ENCODE measurements at places on chromosomes 5 and 9.
A peak's percentile ranks its signal among the peaks of the same experiment; 100 is the strongest.

GRCh38 chr9:101727612-101728524 is 10.6 kb downstream of the GRIN3A start:
- peak; percentile 31 for DNase-seq

- peak; percentile 79 for DNase-seq
These were observed 16.9 kb downstream of the IL5 start for GRCh38 chr5:132526290-132526973.

DNA sequence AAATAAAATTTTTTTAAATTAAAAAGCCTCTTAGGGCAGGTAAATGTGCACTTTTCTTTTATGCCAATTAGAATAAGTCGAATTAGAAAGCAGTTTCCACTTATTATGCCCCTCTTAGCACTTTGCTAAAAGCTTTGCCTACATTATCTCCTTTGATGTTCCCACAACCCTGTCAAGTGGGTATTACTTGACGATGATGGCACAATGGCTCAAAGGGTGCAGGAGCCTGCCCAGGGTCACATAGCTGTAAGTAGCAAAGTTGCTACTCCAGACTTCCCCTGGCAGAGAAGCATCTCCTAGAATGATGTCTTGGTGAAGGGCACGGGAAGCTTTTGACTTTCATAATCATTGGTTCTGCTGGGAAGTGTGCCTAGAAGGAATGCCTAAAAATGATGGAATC is 18.4 kb upstream of the IQGAP2 start:
- DNase-seq = no peak

DNA sequence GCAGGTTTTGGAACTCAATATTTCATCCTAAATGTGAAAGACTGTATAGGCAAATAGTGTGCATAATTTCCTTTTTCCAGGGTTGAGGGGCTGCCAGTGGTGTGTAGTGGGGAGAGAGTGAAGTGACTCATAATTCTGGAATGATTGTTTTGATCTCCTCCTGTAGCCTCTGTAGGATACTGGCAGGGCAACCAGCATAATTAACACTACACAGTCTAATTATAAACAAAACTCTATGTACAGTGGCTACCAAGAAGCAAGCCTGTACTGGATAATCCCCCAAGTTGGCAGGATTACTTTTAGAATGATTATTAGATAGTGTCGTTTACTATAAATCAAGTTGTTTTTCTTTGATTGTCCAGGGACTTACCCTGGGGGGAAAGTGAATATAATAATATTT is 32.2 kb downstream of the LNPEP start:
- no peak for DNase-seq

- DNase-seq = peak; percentile 10
These were observed 1.0 kb upstream of the MCC start for GRCh38 chr5:113489299-113489698.

GRCh38 chr9:15372455-15372854 is 50.2 kb upstream of the SNAPC3 start:
- peak; percentile 70 for DNase-seq

DNA sequence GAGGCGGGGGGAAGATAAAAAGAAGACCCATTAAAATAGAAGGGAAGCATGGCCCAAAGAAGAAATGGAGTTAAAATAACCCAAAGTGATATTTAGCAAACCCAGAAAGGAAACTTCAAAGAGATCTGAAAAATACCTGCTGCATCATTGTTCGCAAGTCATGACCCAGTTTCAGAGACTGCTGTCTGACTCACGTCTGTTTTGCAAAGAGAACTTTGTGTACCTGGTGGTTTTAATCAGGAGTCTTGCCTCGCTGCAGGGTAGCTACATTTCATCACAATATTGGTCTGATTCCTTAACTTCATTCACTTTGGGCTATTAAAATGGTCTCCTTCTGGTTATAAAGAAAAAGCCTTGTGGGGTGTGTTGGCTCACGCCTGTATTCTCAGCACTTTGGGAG is 461.1 kb upstream of the DAP start:
- no peak for DNase-seq

GRCh38 chr5:100647461-100648230 is 112.5 kb downstream of the FAM174A start:
- DNase-seq = peak; percentile 72

DNA sequence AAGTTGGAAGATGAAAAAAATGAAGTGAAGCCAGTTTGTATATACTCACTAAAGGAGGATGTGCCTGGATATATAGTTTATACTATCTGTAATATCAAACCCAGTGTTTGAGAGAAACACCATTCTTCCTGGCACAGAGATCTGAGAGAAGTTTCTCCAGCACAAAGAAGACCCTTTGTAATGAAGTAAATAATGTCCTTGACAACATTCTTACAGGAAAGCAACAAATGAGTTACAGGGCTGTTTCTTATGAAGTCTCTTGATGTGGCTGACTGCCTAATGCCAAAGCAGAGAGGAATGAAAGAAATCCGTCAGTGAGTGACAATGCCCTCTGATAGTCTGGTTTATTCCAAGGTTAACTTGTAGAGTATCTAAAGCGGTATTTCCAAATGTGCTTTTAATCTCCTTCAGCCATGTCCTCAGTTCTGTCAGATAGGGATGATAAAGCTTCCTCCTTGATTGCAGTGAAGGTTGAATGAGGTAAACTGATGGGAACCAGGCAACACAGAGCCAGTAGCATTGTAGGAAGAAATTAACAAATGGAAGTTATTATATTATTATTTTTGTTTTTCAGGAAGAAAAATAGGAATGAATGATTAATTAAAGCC is 123.1 kb upstream of the ZNF608 start:
- no peak for DNase-seq

GRCh38 chr5:147674411-147674810 is 108.1 kb downstream of the JAKMIP2 start:
- no peak for DNase-seq

DNA sequence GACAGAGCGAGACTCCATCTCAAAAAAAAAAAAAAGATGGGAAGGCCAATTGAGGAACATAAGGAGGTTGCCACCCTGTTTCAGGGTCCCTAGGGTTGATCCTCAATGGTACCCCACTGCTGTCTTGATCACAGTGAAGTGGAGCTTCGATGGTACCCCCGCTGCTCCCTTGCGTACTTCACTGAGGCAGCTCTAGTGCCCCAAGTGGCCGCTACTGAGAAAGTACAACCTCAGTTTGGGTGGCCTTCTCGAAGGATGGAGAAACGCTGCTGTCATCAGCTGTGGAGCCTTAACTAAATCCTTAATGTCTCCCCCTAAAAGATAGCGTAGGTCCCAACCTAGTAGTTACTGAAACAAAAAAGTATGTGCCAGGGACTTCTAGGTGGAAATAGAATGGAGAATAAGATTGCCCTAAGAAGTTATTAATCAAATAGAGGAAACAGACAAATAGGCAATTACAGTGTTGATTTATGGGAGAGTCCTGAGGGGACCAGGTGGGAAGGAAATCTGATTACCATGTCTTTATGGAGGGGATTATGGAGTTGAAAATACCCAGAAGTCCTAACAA is 6.3 kb downstream of the TESK1 start:
- peak; percentile 47 for DNase-seq

DNA sequence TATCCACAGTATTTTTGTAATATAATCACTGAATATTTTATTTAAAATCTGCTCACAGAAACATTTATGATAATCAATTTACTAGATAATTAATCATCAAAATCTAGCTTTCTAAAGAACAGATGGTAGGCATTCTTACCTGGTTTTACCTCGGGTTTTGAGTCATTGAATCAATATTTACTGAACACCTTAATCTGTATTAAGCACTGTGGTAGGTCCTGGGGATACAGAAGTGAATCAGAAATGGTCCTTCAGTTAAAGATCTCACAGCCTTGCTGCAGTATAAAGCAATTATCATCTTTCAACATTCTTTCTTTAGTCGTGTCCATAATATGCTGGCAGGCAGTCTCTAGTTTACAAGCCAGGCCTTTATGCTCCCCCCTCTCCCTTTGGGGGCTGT is 2.0 kb upstream of the MEIKIN start:
- DNase-seq = peak; percentile 5

DNA sequence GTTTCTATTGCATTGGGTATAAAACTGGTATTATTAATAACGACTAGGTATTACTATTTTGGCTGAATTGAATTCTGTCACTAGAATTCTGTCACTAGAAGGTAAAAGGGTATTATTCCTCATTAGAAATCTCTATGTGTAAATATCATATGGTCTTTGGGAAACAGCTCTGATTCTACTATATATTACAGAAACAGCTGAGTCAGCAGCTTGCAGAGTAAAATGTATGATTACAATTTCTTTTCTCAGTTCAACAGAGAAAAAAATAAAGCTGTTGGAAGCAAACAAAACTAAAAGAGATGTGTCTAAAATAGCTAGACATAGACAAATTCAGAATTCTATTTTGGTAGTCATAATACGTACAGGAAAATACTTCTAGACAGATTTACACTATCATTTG is 48.5 kb downstream of the HAPLN1 start:
- no peak for DNase-seq

- DNase-seq = no peak
These were observed 35.8 kb upstream of the MVB12B start for GRCh38 chr9:126290871-126291270.

All from small intestine (tissue), 16 donors.